ENCODE measurements at places on chromosomes 3 and 15.

- DNase-seq, result no peak
Observed at GRCh38 chr3:178538056-178538455, 1.8 kb downstream of the KCNMB2 start.

GRCh38 chr3:159989973-159990846 is 1.6 kb downstream of the IL12A start:
- DNase-seq, result no peak

- no peak for DNase-seq
Observed at GRCh38 chr3:159146392-159146791, 344.5 kb downstream of the MFSD1 start.

- no peak for DNase-seq
Observed at GRCh38 chr3:138188013-138188730, 1.1 kb downstream of the ARMC8 start.

DNA sequence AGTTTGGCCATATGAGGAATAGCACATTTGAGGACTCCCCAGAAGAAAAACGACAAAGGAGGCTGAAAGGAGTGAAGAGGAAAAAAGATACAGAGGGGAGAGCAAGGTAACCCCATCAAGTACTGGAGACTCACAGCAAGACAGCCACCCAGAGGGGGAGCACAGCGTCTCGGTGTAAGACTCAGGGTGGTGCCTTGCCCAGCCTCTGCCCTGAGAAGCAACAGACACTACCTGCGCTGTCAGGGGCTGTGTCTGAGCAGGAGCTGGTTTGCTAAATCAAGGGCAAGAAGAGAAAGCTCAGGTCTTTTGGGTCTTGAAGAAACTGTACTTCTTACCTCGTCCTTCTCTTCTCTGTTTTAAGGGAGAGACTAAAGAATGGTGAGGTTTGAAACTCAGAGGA is 27.9 kb downstream of the FBXO45 start:
- DNase-seq, result no peak

- no peak for DNase-seq
Observed at GRCh38 chr3:63774781-63775180, 44.3 kb upstream of the C3orf49 start.

- DNase-seq, result no peak
Observed at GRCh38 chr3:31705736-31706135, 173.0 kb downstream of the STT3B start.

DNA sequence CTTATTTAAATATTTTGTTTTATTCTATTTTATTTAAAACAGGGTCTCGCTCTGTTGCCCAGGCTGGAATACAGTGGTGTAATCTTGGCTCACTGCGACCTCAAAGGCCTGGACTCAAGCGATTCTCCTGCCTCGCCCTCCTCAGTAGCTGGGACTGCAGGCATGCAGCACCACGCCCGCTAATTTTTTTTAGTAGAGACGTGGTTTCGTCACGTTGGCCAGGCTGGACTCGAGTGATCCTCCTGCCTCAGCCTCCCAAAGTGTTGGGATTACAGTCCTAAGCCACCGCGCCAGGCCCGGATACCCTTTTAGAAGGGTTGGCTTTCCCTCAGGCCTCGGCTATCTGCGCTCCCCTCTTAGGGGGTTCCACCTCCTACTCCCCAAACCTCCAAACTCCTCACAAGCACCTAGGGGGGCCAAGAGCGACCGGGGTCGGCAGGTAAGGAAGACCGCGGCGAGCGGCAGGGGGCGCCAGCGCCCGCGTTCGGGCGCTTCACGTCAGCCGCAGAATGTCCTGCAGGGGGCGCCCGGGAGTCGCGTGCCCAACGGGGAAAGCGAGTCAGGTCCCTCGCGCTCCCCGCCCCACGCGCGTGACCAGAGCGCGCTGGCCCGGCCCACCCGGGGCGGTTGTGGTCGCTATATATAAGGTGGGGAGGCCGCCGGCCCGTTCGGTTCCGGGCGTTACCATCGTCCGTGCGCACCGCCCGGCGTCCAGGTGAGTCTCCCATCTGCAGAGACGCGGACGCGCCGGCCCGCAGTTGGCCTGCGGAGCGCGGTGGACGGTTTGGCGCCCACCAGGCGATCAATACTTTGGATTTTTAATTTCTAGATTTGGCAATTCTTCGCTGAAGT is 51.8 kb upstream of the GATM start:
- DNase-seq, result no peak

DNA sequence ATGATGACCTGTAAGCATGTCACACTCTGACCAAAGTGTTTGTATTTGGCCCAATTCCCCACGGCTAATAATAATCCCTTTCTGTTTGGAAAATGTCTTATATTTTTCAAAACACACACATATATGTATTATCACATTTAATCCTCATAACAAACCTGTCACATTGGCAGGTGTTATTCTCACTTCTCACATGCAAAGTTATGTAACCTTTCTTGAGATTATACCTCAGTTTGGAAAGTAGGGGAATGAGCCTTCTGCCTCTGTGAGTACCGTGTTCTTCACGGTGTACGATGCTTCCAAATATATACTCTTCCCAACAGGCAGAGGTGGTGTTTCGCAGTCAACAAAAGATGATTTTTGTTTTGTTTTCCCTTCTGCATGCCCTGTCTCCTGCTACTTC is 205.6 kb downstream of the TP63 start:
- DNase-seq, result no peak

DNA sequence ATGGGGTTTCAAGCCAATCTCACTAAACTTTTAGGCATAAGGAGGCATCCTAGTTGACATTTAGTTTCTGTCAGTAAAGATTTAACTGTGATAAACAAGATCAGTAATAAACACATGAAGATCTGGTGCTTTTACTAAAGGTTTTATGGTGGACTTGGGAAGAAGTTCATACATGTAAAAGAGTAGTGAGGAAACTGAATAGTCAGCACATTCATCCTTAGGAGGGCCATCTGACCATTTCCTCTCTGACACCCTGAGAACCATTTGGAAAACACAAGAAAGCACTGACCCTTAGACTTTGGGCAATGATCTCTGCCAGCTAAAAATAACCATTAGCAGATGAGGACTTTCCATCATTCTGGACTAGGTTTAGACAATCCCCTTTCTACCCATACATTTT is 1040.9 kb downstream of the AGBL1 start:
- DNase-seq, result no peak

GRCh38 chr3:116927918-116928317 is 218.3 kb downstream of the TUSC7 start:
- DNase-seq, result no peak

DNA sequence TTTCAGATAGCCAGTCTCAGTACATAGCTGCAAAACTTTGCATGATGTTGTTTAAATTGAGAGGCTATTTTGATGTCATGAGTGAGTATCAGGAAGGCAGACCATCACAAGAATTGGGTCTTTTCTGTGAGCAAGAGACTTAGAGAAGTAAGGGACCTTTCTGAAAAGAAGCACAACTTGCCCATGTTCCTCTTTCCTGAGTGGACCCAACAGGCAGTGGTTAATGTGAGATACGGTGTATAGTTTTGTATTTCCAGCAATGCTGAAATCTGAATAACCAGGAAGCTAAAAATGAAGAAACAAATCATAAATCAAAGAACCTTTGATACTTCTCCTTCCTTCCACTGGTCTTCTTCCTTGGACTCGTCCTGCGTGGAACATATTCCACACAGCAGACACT is 25.1 kb downstream of the MCTP2 start:
- no peak for DNase-seq

- no peak for DNase-seq
Observed at GRCh38 chr3:10010421-10010877, 15.8 kb upstream of the FANCD2 start.

- DNase-seq, result no peak
Observed at GRCh38 chr3:126914226-126914625, 68.7 kb upstream of the PLXNA1 start.

- no peak for DNase-seq
Observed at GRCh38 chr15:38745126-38745525, 180.5 kb upstream of the RASGRP1 start.

DNA sequence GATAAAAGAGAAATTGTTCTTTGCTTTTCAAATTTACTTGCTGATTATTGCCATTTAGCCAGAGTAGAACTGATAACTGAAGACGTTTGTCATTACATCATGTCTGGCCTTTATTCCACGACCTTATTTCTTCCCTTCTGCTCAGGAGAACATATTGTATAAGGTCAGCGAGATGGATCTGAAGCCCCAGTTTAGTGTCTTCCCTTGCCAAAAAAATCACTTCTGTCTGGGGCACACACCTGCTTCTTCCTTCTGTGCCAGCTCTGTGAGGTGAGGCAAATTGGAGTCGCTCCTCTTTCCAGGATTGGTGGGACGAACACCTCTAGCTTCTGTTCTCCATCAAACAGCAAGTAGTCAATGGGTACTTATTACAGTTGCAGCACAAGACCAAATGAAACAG is 250.3 kb upstream of the CRBN start:
- no peak for DNase-seq

DNA sequence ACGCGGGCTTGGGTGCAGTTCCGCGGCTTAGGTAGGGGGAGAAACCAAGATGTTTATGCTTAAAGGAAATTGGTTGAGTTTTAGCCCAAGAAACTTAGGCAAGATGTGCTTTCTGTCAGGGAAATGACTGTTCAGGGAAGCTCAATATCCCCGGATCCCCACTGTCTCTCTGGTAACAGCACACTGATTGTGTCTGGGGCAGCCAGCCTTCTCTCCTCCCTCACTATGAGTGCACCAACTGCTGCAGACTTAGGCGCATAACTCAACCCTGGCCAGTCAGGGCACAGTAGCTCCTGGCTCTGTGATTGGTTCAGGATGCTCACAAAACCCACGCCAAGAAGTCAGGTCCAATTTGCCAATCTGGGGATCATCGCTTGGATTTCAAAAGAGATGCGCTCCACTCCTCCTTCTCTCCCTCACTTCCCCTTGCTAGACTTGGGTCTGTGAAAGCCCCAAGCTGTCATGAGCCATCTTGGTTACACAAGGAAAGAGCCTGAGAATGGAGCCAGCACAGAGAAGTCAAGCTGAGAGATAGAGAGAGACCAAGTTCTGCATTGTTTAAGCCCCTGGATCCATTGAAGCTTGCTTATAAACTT is 42.5 kb upstream of the CACNA2D3 start:
- DNase-seq, result no peak

DNA sequence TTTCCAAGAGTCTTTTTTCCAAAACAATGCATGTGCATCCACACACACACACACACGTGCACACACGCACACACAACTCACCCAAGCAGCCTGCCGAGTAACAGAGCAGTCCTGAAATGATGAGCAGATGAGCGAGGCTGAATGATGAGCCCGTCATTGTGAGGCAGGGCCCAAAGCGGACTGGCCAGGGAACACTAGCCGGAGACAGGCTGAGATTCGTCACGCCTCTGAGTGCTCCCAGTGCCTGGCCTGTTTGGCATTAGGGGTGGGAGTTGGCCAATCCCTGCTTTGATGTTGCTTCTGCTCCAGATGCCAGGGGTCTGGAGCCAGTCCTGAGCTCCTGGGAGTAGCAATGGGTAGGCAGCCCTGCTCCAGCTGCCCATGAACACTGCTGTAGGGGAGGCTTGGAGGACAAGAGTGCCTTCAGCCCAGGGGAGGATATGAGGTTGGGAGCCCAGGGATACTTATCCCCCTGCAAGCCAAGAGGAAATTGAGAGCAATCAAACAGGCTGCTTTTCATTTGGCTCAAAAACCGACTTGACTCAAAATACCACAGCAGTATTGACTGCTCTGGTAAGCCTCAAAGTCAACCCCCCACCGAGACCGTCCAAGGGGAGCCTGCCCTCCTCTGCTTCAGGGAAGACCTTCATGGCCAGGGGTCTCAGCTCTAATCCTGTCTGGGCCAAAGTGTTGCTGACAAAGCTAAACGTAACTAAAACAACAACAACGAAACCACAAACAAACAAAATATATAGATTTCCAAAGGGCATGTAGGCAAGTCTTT is 22.9 kb downstream of the COLQ start:
- DNase-seq, result no peak

GRCh38 chr15:87849181-87849580 is 407.4 kb downstream of the NTRK3 start:
- DNase-seq, result no peak

Data from iPS DF 19.7 (cell line).